ENCODE measurements at places on chromosomes 4 and X.

DNA sequence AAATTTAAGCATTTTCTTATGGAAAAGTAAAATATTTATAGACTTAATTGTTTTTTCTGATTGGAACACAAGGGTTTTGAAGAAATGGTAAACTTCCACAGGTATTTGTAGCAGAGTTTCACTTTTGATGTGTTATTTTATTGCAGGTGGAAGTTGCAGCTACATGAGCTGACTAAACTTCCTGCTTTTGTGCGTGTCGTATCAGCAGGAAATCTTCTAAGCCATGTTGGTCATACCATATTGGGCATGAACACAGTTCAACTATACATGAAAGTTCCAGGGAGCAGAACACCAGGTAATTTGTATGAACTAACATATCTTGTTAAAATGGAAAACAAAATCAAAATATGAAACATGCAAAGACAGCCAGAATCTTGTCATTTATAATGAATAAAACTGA is 117.4 kb downstream of the DIPK2B start:
- no peak for DNase-seq

DNA sequence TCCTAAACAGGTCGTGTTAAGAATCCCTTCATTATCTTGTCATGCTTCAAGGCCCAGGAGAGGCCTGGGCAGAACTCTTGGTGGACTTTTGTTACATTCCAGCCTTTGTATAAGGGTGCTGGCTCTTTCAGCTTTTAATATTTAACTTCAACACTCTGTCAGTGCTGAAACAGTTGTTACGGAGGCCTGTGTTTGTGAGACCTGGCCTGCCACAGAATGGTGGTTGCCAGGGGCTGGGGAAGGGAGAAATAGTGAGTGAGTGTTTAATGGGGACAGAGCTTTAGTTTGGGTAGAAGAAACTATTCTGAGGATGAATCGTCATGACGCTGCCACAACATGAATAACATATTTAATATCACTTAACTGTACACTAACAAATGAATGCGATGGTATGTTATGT is 1027.6 kb upstream of the PRKX start:
- DNase-seq, result no peak

GRCh38 chr4:175584901-175585300 is 227.2 kb downstream of the GPM6A start:
- DNase-seq, result no peak

DNA sequence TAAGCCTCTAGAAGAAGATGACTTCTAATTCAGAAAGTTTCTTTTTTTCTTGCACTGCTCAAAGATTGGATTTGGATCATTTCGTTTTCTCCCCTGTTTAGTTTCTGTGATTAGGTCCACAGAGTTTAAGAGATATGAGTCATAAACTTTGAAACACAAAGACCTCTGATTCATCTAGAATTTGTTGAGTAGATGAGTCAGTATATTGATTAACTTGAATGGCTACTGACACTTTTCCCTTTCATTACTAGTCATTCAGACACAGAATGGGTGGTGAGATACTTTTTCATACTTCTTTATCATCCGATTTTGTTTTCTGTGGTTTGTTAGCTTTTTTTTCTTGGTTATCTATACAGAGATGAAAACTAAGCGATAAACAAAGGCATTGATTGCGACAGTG is 34.1 kb upstream of the AFF2 start:
- no peak for DNase-seq

DNA sequence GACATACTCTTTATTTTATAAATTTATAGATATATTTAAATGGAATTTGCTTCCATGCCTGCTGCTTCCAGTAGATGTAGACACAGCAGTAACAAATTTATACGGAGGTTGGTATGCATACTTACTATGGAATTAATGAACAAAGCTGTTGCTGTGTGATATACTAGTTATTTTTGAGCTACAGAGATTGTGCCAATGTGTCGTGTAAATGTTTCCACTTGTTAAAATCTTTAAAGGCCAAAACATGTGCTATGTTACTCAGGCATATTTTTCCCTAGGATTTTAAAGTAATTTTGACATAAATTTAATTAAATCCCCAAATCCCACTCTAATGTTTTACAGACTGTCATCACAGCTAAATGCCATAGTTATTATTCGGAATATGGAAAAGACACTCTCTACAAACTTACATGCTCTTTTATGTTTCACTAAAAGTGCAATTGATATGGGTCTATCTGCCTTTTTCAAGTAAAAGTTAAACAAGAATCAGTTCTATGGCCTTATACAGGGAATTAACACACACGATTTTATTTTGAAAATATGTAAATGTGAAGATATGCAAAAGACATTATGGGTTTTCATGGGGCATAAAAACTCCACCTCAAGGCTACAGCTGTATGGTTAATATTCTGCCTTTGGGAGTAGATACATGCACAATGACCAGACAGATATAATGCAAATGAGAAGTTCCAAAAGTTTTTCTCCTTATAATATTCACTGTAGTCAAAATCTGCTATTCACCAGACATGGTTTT is 256.8 kb downstream of the FSTL5 start:
- DNase-seq, result no peak

GRCh38 chr4:7419961-7420660 is 14.6 kb downstream of the PSAPL1 start:
- DNase-seq, result peak; percentile 11

DNA sequence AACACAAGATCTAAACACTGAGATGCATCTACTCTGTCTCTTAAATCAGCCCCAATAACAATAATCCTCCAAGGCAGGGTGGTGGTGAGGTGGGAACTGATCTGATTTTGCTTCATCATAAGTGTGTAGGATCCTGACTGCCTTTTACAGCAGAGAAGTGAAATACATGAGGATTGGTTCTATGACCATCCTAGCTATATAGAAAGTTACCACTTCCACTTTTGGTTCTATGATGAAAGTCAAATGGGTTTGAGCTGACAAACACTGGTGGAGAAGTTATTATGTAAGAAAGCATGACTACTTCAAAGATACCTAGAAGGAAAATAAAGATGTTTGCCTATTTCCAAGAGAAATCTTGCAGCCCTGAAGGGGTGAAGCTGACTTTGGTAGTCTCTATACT is 181.6 kb downstream of the NKX6-1 start:
- DNase-seq, result no peak

- DNase-seq, result no peak
These were observed 69.6 kb upstream of the ATXN3L start for GRCh38 chrX:13389501-13389900.

- DNase-seq, result peak; percentile 44
These were observed 80.8 kb upstream of the IQCM start for GRCh38 chr4:149896432-149896831.

DNA sequence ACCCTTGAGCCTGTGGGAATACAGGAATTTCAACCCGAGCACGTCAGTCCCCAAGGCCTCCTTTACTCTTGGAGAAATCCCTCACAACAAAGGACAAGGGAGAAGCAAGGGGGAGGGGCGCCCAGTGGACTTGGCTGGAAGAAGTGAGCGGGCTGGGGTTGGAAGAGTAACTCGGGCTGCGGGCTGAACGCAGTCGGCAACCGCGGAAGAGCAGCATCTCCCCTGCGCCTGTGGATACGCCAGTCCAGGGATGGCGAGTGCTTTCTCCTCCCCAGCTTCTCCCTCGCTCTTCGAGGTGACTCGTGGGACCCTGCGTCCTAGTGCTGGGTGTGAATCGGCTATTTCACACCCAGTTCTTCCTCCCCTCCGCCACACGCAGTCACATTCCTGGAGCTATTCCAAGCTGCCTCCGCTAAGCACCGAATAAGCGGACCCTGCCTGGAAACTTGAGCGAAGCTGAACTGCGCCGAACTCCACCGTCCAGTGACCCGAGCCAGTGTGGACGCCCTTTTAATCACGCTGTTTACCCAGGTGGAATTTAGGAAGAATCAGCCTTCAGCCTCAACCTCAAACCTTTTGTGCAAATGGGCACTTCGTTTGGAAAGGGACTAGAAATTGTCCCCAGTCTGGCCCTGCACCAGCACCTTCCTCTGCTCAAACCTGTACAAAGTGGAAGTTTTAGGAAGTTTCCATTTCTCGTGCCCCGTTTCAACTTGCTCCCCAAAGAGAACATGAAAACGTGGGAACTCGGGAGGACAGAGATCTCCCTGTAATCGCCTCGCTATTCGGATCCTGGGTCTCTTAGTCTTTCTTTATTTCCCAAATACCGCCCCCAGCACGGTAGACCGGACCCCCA is 64.3 kb upstream of the WDR17 start:
- peak; percentile 70 for DNase-seq

DNA sequence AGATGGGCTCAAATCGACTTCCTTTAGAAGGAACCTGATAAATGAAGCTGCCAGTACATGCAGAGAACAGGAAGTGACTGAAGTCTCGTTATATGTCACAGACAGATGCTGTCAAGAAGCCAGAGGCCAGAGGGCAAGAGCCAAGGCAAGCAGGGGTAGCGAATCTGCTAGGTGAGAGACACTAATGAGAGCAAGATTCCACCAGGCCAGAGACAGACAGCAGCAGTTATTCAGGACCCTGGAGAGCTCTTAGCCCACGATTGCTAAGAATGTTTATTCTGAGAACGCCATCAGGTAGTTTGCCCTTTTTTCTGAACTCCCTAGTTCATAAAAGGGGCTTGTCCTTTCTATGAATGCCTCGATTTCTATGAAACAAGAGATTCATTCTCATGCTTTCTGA is 73.7 kb downstream of the BEND2 start:
- DNase-seq, result peak; percentile 1

DNA sequence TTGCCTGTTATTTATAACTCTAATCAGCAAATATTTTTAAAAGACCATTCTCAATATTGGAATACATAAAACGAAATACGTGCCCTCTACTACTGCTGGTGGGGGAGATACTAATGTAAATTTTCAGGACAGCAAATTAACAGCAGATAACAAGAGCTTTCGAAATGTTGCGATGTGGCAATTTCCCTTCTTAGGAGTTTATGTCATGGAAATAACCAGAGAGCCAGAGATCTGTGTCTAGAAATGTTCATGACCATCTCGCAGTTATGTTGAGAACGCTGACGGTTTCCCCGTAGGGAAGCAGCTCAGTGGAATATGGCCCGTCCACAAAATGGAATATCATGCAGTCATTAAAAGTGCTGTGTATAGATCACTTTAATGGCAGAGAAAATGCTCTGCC is 238.4 kb upstream of the PSAPL1 start:
- no peak for DNase-seq

GRCh38 chr4:140222171-140222570 is 68.2 kb upstream of the MAML3 start:
- DNase-seq, result no peak

DNA sequence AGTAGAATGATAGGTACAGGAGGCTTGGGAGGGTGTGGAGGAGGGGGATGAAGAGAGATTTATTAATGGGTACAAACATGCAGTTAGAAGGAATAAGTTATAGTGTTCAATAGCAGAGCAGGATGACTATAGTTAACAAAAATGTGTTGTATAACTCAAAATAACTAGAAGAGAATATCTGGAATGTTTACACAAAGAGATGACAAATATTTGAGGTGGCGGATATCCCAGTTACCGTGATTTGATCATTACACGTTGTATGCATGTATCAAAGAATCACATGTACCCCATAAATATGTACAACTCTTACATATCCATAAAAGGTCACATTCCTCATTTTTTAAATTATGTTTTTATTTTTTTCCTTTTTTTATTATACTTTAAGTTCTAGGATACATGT is 456.6 kb downstream of the MAGEB5 start:
- DNase-seq, result no peak

- DNase-seq, result no peak
These were observed 105.8 kb upstream of the EGFL6 start for GRCh38 chrX:13463608-13464007.

- no peak for DNase-seq
These were observed 207.6 kb upstream of the MAMLD1 start for GRCh38 chrX:150155436-150156035.

DNA sequence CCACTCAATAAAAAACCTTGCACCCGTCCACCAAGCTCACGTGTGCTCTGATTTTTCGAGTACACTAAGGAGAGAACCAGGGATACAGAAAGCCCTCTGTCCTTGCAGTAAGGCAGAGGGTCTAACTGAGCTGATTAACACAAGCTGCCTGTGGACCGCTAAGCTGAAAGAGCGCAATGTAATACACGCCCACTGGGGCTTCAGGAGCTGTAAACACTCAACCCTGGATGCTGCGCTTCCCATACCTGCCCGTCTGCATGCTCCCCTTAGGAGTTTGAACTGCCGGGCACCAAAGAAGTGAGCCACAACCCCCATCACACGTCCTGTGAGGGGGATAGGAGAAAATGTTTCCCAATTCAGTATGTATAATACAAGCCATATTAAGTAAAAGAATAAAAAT is 664.8 kb downstream of the PCDH18 start:
- DNase-seq, result no peak

GRCh38 chrX:18935893-18936292 is 48.0 kb downstream of the PHKA2 start:
- DNase-seq, result no peak

GRCh38 chrX:128807367-128807766 is 715.9 kb downstream of the SMARCA1 start:
- no peak for DNase-seq

GRCh38 chr4:8422327-8422726 is 18.2 kb downstream of the ACOX3 start:
- DNase-seq, result no peak

DNA sequence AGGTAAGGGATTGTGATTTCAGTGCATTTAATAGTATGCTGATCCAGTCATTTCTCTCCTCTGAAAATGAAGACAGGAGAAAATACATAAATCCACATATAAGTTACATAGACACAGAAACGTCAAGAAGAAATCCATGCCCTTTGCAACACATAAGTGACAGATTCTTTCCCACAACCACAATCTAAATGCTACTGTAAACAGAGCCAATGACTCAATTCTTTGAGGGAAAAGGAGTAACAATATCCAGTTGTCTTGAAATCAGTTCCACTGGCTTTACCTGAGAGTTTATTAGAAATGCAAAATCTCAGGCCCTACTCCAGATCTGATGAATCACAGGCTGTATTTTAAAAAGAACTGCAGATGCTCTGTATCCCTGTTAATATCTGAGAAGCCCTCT is 66.4 kb downstream of the ARAP2 start:
- no peak for DNase-seq

- DNase-seq, result no peak
These were observed 76.5 kb downstream of the DDIT4L start for GRCh38 chr4:100113732-100114131.

DNA sequence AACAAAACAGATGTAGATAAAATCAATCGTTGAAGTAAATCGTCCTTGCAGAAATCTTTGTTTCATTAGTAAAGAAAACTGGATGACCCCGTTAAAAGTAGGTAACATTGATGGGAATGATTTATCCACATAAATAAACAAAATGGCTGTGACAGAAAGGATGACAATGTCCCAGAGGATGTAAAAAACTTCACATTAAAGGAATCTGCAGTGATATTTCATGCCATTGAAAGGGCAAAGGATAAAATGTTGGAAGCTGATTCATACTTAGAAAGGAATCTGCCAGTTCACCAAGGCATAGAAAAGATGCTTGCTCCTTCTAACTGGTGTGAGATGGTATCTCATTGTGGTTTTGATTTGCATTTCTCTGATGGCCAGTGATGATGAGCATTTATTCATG is 24.2 kb upstream of the EPGN start:
- no peak for DNase-seq

- peak; percentile 56 for DNase-seq
These were observed 287.2 kb downstream of the OPHN1 start for GRCh38 chrX:68146054-68146453.
